ENCODE measurements at places on chromosomes 5 and 9. TPM values are rescaled to one million over a fixed set of nuclear protein-coding genes. Genes with fewer than 3 reads are reported as not detected.

GRCh38 chr9:93709600-93710369 lies 133.4 kb downstream of the PHF2 start:
- H3K4me1 ChIP-seq = no peaks in the 10 kb centered on the region
- H3K27ac ChIP-seq = no peak overlapping the region
- H3K36me3 ChIP-seq = no peaks in the 10 kb centered on the region
- DNase-seq = peak; percentile 23
- no peaks in the 10 kb centered on the region for H3K27me3 ChIP-seq
- no peak overlapping the region for H3K4me3 ChIP-seq

- no peaks in the 10 kb centered on the region for H3K27me3 ChIP-seq
- no peak overlapping the region for H3K27ac ChIP-seq
- peak; percentile 36 for DNase-seq
These were observed 97.8 kb downstream of the C5orf15 start for GRCh38 chr5:133870661-133871060.

DNA sequence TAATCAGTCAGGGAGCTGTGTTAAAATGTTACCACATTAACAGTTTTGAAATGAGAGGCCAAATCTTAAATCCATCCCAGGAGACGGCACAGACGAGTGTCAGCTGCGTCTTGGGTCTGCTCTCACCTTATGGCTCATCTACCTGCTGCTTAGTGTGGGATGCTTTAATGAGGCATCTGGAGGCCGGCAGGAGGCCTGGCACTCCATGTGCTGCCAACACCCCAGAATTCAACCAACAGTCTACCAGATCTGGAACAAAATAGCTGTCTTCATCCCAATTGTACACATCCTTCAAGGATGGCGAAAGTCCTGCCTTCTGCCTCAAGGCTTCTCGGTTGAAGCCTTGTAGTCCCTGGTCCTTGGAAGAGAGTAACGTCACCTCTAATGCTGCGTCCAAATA lies 12.0 kb downstream of the PRKACG start:
- DNase-seq = no peak
- no peaks in the 10 kb centered on the region for H3K36me3 ChIP-seq
- peaks cover 24% of the 10 kb centered on the region for H3K4me1 ChIP-seq
- no peaks in the 10 kb centered on the region for H3K27me3 ChIP-seq

DNA sequence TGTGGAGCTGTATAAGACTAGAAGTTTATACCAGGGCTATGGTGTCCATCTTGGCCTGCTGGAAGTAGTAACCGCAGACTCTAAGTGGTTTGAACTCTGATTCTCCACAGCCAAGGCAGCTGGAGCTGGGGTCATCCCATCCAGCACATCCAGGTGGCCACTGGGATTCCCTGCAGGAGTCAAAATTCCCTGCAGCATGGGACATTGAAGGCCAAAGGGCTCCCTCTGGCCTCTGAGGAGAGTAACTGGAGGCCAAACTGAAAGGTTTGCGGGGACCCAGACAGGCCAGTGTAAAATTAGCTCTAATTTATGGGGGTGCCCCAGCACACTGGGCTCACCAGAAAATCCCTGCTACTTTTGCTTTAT lies 12.2 kb upstream of the PRXL2C start:
- no peak overlapping the region for H3K27ac ChIP-seq
- no peaks in the 10 kb centered on the region for H3K36me3 ChIP-seq
- no peaks in the 10 kb centered on the region for H3K4me1 ChIP-seq
- no peaks in the 10 kb centered on the region for H3K27me3 ChIP-seq
- no peak for DNase-seq
- H3K4me3 ChIP-seq = no peak overlapping the region

DNA sequence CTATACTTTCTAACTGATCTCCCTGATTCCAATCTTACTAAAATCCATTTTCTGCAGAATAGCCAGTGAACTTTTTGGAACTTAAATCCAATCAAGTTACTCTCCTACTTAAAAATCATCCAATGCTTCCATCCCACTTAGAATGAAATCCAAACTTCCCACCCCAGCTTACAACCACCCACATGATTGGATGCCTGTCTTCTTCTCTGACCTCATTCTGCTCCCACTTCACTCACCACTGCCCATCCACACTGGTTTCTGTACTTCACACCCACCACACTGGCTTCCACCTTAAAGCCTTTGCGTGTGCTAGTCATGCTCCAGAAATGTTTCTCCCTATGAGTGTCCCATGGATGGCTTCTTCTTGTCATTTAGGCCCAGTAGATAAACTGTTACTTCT lies 119.7 kb downstream of the PRELID2 start:
- H3K27me3 ChIP-seq = no peaks in the 10 kb centered on the region
- no peak overlapping the region for H3K27ac ChIP-seq
- no peaks in the 10 kb centered on the region for H3K36me3 ChIP-seq
- DNase-seq = no peak

- no peaks in the 10 kb centered on the region for H3K27me3 ChIP-seq
- no peaks in the 10 kb centered on the region for H3K4me1 ChIP-seq
- no peak overlapping the region for H3K4me3 ChIP-seq
These were observed 244.3 kb upstream of the PUM3 start for GRCh38 chr9:3088219-3088618.

DNA sequence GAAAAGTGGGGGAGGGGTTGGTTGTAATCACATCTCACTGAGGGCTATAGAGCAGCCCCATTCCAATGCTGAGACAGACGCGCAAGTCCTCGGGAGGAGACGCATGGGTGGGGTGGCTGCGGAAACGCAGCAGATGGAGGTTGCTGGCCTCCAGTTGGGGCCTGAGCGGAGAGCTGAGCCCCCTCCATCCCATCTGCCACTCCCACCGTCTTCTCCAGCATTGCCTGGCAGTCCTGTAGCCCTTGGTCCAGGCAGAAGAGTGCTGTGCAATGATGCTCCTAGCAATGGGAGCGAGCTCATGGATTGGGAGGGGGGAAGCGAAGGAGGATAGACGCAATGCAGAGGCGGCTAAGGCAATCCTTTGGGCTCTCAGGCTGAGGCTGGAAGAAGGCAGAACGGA lies 79.4 kb upstream of the GLRA1 start:
- no peaks in the 10 kb centered on the region for H3K4me1 ChIP-seq
- no peak for DNase-seq
- no peaks in the 10 kb centered on the region for H3K36me3 ChIP-seq
- H3K27ac ChIP-seq = no peak overlapping the region

DNA sequence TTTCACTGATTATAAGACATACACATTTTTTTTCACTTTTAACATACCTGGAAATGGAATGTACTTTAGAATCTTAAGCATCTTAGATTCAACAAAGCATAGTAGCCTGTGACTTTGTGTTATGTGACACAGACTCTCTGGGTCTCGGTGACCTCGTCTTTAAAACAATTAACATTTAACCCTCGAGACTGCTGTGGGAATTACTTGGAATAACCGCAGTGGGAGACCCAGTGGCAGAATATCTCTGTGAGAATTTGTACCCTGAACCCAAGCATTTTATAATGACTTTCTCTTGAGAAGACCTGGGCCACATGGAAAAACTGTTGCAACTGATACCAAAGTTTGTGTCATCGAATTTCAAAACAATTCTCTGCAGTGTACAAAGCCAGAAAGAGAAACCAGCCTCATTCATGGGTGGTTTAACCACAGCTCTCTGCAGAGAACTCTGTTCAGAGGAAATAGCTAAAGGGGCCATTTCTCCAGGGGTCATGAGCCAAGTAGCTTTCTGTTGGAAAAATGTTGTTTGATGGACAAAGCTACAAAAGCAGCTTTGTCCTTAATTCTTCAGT lies 10.0 kb upstream of the RETREG1 start:
- H3K36me3 ChIP-seq = no peaks in the 10 kb centered on the region
- H3K4me3 ChIP-seq = no peak overlapping the region
- no peak for DNase-seq
- H3K27me3 ChIP-seq = no peaks in the 10 kb centered on the region

GRCh38 chr5:54881286-54882005 lies 103.9 kb downstream of the ESM1 start:
- H3K27ac ChIP-seq = no peak overlapping the region
- H3K27me3 ChIP-seq = no peaks in the 10 kb centered on the region
- no peak overlapping the region for H3K4me3 ChIP-seq
- DNase-seq = no peak
- no peaks in the 10 kb centered on the region for H3K36me3 ChIP-seq

DNA sequence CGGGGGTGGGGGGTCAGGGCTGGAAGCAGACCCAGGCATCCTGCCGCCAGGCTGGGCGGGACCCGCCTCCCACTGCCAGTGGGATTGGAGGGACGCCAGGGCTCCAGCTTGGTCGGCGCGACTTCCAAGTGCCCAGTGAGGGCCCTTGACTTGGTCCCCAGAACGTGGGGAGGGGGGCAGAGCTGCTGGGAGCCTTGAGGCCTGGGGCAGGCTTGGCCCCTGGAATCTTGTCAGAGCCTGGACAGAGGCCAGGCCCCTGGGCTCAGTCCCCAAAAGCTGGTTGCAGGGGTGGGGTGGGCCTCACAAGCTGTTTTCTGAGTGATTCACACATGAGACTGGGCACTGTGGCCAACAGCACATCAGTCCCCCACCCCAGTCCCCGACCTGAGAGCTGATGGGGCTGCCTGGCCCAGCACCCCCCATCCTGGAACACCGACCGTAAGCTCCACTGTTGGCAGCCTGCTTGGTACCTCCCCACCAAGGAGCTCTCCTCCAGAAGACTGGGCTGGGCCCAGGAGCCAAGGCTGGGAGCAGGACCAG lies 526 bp downstream of the CLIC3 start:
- no peak overlapping the region for H3K4me3 ChIP-seq
- H3K27ac ChIP-seq = no peak overlapping the region
- H3K4me1 ChIP-seq = peaks cover 35% of the 10 kb centered on the region
- no peaks in the 10 kb centered on the region for H3K27me3 ChIP-seq
- DNase-seq = no peak

- H3K4me1 ChIP-seq = no peaks in the 10 kb centered on the region
- no peak for DNase-seq
- no peak overlapping the region for H3K4me3 ChIP-seq
- H3K27ac ChIP-seq = no peak overlapping the region
These were observed 9.3 kb upstream of the ANKDD1B start for GRCh38 chr5:75601996-75602395.

The TRMO gene
- total RNA-seq = 14.5 TPM

The GDA gene
- 1.6 TPM for total RNA-seq

The IL9 gene
- total RNA-seq = not detected

The PTGES gene
- total RNA-seq = 0.52 TPM

The GTF2H2 gene
- 17.1 TPM for total RNA-seq

The TPRN gene
- 91.3 TPM for total RNA-seq

The SPATA31C1 gene
- not detected for total RNA-seq

The ANXA1 gene
- total RNA-seq = 44.8 TPM
